ENCODE measurements at places on chromosomes 12 and 14.

DNA sequence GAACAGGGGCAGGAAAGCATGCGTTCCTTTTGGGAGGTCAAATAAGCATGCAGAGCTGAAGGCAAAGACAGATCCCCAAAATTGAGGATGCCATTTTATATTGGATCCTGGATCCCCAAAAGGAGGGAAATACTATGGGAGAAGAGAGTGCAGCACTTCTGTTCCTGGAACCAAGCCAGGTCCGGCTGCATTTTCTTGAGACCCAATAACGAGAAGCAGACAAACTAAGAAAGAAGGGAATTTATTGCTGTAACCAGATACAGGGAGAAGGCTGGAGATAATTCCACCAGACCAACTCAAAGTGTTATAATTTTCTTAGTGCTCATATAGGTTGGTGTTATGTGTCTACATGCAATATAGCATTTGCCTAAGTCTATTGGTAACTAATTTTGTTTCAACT lies 60.8 kb downstream of the PDE6H start:
- no peak for DNase-seq

- no peak for DNase-seq
Measured at GRCh38 chr14:67837011-67837624, 17.5 kb downstream of the RAD51B start.

- DNase-seq: no peak
Measured at GRCh38 chr12:22299294-22299912, 35.1 kb downstream of the ST8SIA1 start.

GRCh38 chr14:23183158-23183470 lies 346 bp downstream of the SLC7A8 start:
- DNase-seq: no peak

DNA sequence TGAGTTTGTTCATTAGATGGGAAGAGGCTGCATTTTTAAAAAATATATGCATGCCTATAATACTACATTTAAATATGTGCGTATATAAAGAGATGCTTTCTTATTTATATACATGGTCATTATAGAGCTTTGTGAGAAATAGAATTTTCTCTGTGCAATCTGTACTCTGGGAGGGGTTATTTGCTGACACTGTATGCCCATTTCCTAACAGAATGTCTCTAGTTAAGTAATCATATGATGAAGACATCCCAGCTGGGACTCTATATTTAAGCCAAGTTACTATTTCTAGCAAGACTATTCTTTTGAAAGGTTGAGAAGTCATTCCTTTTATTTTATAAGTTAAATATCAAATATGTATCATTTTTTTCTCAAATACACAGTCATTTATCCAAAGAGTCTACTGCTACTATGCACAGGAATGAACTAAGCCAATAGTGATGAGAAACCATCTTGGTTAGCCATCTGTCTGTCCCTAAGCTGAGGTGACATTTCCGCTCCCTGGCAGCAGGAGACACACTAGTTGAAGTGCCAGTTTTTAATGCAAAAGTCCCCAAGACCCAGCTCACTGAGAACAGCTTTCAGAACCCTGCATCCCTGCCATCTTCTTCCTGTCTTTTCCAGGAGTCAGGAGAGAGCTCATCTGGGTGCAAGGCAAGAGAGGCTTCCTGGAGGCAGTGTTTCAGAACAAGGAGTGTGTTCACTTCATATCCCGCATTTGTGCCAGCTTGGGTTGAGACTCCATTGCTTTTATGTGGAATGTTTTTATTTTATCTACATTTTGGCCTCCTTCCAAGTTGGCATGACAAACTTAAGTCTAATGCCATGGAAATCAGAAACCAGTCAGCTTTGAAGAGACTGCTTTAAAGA lies 69.5 kb downstream of the TMEM132C start:
- no peak for DNase-seq

GRCh38 chr12:21599143-21599999 lies 5.3 kb downstream of the GYS2 start:
- DNase-seq: no peak

DNA sequence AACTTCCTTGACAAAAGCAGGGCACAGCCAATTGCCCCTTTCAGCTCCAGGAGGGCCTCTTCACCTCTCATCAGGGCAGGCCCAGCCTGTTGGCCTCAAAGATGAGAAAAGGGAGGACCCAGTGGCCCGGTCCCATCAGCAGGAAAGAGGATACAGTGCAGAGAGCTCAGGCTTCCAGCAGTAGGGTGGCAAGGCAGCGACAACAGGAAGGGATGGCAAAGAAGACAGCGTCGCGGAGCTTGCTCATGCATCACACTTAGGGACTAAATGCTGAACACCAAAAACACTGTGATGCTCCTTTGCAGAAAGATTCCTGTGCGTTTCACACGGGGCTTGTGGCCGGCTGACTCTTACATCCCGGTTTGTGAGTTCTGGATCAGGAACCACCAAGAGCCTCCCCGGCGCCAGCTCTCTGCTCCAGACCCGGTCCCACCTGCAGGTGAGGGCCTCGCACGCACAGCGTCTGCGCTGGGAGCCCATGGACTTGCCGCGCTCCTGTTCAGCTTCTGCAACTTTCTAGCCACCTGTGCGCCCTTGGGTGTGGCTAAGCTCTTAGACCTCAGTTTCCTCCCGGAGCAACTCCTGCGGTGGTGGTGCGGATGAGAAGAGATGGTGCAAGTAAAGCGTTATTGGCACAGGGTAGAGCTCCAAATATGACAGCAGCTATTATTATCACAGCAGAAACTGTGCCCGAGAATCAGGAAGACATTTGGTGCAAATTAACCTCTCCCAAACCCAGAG lies 15.3 kb upstream of the BCL7A start:
- no peak for DNase-seq
